ENCODE measurements at places on chromosomes 2 and 18.
A peak's percentile ranks its signal among the peaks of the same experiment; 100 is the strongest.

DNA sequence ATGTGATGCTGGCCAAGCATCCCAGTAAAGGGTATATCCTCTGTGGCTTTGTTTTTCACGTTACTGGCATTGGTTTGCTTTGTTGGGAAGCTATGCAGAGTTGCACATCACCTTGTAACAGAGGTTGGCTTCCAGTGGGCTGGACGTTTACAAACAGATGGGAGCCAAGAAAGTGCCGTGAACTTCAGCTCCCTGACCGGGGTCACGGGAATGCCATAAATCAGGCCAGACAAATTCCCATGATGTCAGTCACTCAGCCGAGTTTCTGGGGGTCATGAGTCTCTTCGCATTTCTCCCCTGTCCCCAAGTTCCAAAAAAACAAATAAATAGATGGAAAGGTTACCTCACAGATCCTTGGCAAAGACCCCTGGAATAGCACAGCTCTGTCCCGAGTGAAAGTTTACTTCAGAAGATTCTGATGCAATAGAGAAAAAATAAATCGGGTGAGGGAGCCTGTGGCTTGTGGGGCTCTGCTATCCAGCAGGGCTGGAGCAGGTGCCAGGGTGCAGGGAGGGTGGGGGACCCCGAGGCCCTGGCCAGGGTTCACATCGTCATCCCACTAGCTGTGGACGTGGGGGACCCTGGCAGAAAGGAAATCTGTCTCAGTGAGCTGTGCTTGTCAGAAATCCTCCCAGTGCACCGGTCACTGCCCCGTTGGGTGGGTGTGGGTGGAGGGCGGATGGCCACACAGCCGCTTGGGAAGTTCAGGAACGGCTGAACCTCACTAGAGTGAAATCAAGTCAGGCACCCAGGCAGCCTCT lies 27.8 kb downstream of the TWIST2 start:
- DNase-seq, result peak; percentile 34
- H3K36me3 ChIP-seq, result no peaks in the 10 kb centered on the region
- no peak overlapping the region for H3K27ac ChIP-seq
- no peaks in the 10 kb centered on the region for H3K27me3 ChIP-seq

DNA sequence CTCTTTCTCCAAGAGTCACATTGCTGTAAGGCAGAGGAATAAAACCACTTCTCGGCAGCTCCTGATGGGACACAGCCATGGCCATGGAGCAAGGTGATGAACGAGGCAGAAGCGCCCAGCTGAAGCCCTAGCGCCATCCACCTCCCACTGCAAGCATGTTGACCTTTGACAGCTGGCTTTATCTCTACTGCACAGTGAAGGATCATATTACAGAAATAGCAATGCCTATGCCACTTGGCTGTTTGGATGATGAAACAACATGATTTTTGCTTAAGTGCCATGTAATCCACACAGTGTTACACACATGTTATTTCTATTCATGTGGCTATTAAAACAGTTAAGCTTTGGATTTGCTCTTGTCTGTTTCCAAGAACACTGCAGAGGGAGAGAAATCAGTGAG lies 167.7 kb downstream of the VAPA start:
- no peaks in the 10 kb centered on the region for H3K27me3 ChIP-seq
- no peak overlapping the region for H3K27ac ChIP-seq
- DNase-seq, result no peak

DNA sequence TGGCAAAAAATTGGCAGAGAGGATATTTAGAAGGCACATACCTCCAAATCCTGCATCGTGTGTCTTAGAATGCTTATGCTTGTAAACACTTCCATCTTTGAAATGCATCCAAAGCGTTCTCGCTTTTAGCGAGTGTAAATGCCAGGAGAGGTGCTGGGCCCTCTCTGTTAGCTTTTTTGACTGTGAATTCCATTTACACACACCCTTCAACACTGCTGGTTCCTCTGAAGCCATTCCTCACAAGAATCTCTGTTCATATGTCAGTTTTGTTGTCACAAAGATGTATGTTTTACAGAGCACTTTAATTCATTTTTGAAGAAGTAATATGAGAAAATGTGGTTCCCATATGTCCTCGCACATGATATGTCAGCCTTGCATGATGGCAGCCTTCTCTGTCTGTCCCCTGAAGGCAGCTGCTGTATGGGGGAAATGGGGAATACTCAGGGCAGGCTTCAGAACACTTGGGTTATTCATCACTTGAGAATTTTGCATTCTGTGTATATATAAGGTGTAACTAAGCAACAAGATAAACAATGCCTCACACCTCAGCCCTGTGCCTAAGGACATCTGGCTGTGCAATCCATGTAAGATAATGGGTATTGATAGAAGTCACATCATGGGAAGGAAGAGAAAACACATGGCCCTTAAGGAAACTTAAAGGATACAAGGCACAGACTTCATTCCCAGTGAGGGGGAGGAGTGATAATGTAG lies 52.3 kb downstream of the RAB27B start:
- H3K27ac ChIP-seq, result no peak overlapping the region
- no peak overlapping the region for H3K4me3 ChIP-seq
- no peaks in the 10 kb centered on the region for H3K36me3 ChIP-seq
- DNase-seq, result no peak
- no peaks in the 10 kb centered on the region for H3K27me3 ChIP-seq

GRCh38 chr2:28661589-28662001 lies 90.0 kb upstream of the PPP1CB start:
- H3K36me3 ChIP-seq, result no peaks in the 10 kb centered on the region
- no peak overlapping the region for H3K4me3 ChIP-seq
- DNase-seq, result peak; percentile 39

DNA sequence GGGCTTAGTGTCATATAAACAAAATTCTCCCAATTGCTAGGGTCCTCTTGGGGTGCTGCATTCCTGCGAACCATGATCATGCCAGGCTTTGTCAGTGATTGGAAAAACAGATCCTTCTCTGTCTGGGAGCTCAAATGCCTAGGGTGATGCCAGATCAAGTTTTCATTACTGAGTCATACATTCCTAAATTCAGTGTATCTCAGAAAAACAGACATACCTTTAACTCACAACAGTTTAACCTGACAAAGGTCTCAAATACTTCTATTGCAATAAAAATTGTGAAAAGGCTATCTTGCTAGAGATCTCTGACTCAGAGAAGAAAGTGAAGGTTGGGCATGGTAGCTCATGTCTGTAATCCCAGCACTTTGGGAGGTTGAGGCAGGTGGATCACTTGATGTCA lies 86.9 kb downstream of the SH3YL1 start:
- no peak overlapping the region for H3K27ac ChIP-seq
- no peaks in the 10 kb centered on the region for H3K4me1 ChIP-seq
- no peaks in the 10 kb centered on the region for H3K36me3 ChIP-seq
- no peak for DNase-seq

DNA sequence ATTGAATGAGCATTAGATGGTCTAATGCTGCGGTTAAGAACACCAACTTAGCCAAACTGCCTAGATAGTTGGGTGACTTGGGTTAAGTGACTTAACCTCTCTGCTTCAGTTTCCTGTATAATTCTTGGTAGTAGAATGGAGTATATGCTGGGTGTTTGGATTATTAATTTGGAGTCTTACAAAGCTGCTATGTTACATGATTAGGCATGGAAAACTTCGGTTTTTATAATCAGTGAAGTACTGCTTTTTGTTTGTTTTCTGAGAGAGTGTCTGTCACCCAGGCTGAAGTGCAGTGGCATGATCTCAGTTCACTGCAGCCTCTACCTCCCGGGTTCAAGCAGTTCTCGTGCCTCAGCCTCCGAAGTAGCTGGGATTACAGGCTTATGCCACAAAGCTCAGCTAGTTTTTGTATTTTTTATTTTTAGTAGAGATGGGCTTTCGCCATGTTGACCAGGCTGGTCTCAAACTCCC lies 4.5 kb downstream of the RPL37A start:
- H3K4me1 ChIP-seq, result peaks cover 45% of the 10 kb centered on the region
- H3K4me3 ChIP-seq, result no peak overlapping the region
- no peak for DNase-seq
- H3K36me3 ChIP-seq, result peaks cover 69% of the 10 kb centered on the region
- H3K27ac ChIP-seq, result no peak overlapping the region

- no peaks in the 10 kb centered on the region for H3K4me1 ChIP-seq
- H3K27me3 ChIP-seq, result no peaks in the 10 kb centered on the region
- no peaks in the 10 kb centered on the region for H3K36me3 ChIP-seq
- no peak for DNase-seq
Observed at GRCh38 chr2:36960005-36960675, 6.2 kb downstream of the STRN start.

DNA sequence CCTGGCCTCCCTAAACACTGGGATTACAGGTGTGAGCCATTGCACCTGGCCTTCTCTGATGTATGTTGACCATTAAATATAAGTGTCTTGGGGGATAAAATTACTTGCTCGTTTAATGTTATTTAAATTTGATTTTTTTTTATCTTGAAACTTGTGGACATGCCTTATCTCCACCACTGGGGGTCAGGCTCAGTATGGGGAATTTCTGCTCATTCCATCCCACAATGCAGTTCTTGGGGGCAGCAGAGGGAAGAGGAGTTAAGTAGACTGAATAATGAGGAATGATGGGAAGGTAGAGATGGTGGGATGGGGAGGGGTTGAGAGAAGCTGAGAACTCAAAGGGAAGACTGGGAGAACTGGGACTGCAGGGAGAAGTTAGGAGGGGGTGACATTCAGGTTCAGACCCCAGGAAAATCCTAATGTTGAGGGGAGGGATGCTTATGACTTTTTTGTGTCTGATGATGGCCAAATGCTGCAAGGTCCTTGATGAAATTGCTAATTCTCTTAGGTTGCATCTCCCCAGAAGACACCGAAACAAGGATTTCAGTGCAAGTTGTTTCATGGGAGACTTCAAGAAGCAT lies 174.2 kb downstream of the MIB1 start:
- H3K27ac ChIP-seq, result no peak overlapping the region
- H3K4me1 ChIP-seq, result no peaks in the 10 kb centered on the region
- no peaks in the 10 kb centered on the region for H3K36me3 ChIP-seq
- H3K4me3 ChIP-seq, result no peak overlapping the region
- DNase-seq, result no peak

GRCh38 chr2:40096360-40096759 lies 317.3 kb upstream of the THUMPD2 start:
- no peaks in the 10 kb centered on the region for H3K27me3 ChIP-seq
- no peaks in the 10 kb centered on the region for H3K36me3 ChIP-seq
- no peak for DNase-seq

GRCh38 chr18:78975699-78976335 lies 3.8 kb upstream of the SALL3 start:
- H3K4me3 ChIP-seq, result no peak overlapping the region
- DNase-seq, result no peak
- H3K36me3 ChIP-seq, result no peaks in the 10 kb centered on the region
- H3K27me3 ChIP-seq, result peaks cover 3% of the 10 kb centered on the region
- H3K27ac ChIP-seq, result no peak overlapping the region
- no peaks in the 10 kb centered on the region for H3K4me1 ChIP-seq

- no peaks in the 10 kb centered on the region for H3K36me3 ChIP-seq
- peaks cover 26% of the 10 kb centered on the region for H3K4me1 ChIP-seq
- H3K27ac ChIP-seq, result no peak overlapping the region
Observed at GRCh38 chr2:172083628-172084394, 1.5 kb upstream of the DLX1 start.

- H3K4me3 ChIP-seq, result no peak overlapping the region
- DNase-seq, result no peak
- no peaks in the 10 kb centered on the region for H3K27me3 ChIP-seq
Observed at GRCh38 chr18:49788327-49788898, 24.9 kb downstream of the ACAA2 start.

GRCh38 chr2:43239981-43240765 lies 13.8 kb upstream of the ZFP36L2 start:
- H3K27ac ChIP-seq, result peak overlapping the region; percentile 78
- peaks cover 9% of the 10 kb centered on the region for H3K36me3 ChIP-seq
- H3K4me1 ChIP-seq, result no peaks in the 10 kb centered on the region
- DNase-seq, result no peak
- no peak overlapping the region for H3K4me3 ChIP-seq
- no peaks in the 10 kb centered on the region for H3K27me3 ChIP-seq

- peaks cover 54% of the 10 kb centered on the region for H3K27me3 ChIP-seq
- H3K4me3 ChIP-seq, result no peak overlapping the region
- no peak for DNase-seq
Observed at GRCh38 chr2:240642806-240643092, 17.5 kb downstream of the GPR35 start.

GRCh38 chr2:64212346-64212745 lies 68.1 kb upstream of the PELI1 start:
- H3K27me3 ChIP-seq, result no peaks in the 10 kb centered on the region
- H3K4me1 ChIP-seq, result peaks cover 6% of the 10 kb centered on the region
- H3K36me3 ChIP-seq, result no peaks in the 10 kb centered on the region
- H3K4me3 ChIP-seq, result no peak overlapping the region
- peak overlapping the region; percentile 31 for H3K27ac ChIP-seq

DNA sequence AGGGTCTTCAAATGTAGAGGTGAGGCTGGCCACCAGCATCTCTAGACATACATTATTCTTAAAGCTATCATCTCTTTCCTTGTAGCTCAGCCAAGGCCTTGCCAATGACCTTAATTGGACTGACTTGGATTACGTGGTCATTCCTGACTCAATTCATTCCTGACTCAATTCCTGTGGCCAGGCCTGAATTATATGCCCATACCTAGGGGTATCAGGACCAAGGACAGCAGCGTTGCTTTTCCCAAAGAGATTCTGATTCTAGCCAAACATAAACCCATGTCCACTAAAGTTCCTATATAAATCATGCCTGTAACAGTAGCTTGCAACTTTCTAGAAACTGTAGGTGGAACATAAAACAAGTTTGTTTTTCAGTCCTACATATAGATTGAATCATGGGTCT lies 231.7 kb downstream of the ARL6IP6 start:
- H3K36me3 ChIP-seq, result no peaks in the 10 kb centered on the region
- DNase-seq, result no peak
- H3K4me1 ChIP-seq, result no peaks in the 10 kb centered on the region
- no peak overlapping the region for H3K4me3 ChIP-seq
- H3K27me3 ChIP-seq, result no peaks in the 10 kb centered on the region

DNA sequence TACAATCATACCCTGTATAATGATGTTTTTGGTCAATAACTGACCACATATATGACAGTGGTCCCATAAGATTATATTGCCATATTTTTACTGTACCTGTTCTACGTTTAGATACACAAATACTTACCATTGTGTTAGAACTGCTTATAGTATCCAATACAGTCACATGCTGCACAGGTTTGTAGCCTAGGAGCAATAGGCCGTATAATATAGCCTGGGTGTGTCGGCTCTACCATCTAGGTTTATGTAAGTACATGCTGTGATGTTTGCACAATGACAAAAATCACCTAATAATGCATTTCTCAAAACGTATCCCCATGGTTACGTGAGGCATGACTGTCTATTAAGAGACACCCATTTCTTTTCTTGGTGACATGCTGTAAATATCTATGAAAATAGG lies 55.0 kb upstream of the APCDD1 start:
- no peak overlapping the region for H3K4me3 ChIP-seq
- DNase-seq, result no peak
- H3K4me1 ChIP-seq, result no peaks in the 10 kb centered on the region
- no peak overlapping the region for H3K27ac ChIP-seq

GRCh38 chr2:236862961-236863728 lies 222.5 kb upstream of the COPS8 start:
- no peak overlapping the region for H3K27ac ChIP-seq
- no peaks in the 10 kb centered on the region for H3K4me1 ChIP-seq

GRCh38 chr18:79641722-79642497 lies 37.7 kb upstream of the CTDP1 start:
- no peak for DNase-seq
- H3K27ac ChIP-seq, result no peak overlapping the region
- no peaks in the 10 kb centered on the region for H3K27me3 ChIP-seq
- H3K4me1 ChIP-seq, result no peaks in the 10 kb centered on the region
- H3K36me3 ChIP-seq, result no peaks in the 10 kb centered on the region
- no peak overlapping the region for H3K4me3 ChIP-seq

- H3K36me3 ChIP-seq, result no peaks in the 10 kb centered on the region
- DNase-seq, result no peak
- peak overlapping the region; percentile 68 for H3K4me3 ChIP-seq
- peaks cover 20% of the 10 kb centered on the region for H3K4me1 ChIP-seq
- no peaks in the 10 kb centered on the region for H3K27me3 ChIP-seq
Observed at GRCh38 chr2:101698844-101699754, 1.6 kb downstream of the MAP4K4 start.
